IPS DF 6.9 (cell line): ENCODE measurements at places on chromosomes 6 and 20.

DNA sequence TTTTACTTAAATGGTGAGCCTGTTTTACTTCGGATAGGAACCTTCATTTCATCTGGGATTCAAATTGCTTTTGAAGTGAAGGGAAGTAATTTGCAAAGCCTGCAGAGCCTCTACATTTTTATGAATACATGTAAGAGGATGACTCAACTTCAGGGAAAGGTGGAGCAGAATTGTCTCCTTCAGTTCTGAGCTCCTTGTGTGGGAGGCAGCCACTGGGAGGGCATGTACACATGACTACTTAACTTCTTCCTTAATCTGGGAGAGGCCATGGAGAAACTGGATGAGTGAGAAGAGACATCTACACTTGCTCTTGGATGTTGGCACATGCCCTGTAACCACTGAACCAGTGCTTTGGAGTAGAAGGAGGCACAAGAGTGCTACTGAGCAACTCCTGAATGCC lies 145.1 kb upstream of the NRSN1 start:
- no peaks in the 10 kb centered on the region for H3K27me3 ChIP-seq
- no peak overlapping the region for H3K27ac ChIP-seq
- no peak for DNase-seq
- no peaks in the 10 kb centered on the region for H3K4me1 ChIP-seq
- no peak overlapping the region for H3K4me3 ChIP-seq

DNA sequence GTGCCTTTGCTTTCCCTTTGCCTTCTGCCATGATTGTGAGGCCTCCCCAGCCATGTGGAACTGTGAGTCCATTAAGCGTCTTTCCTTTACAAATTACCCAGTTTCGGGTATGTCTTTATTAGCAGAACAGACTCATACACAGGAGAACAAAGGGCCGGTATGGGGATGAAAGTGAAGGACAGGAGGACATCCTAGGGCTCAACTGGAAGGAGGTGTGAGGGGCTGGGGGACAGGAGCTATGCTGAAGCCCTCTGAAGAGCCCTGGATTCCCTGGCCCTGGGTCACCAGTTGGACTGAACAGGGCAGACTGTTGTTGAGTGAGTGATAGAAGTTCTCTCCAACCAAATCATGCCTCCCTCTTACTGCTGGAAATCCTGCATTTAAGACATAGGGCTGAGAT lies 105.8 kb downstream of the SCML4 start:
- DNase-seq, result no peak
- H3K4me1 ChIP-seq, result no peaks in the 10 kb centered on the region
- H3K4me3 ChIP-seq, result no peak overlapping the region
- H3K27me3 ChIP-seq, result no peaks in the 10 kb centered on the region
- no peak overlapping the region for H3K27ac ChIP-seq

GRCh38 chr6:40946738-40947301 lies 92.2 kb downstream of the UNC5CL start:
- peaks cover 9% of the 10 kb centered on the region; the same call in 1 of the 2 replicates for H3K4me1 ChIP-seq
- DNase-seq, result no peak
- H3K36me3 ChIP-seq, result no peaks in the 10 kb centered on the region
- no peak overlapping the region for H3K4me3 ChIP-seq
- no peaks in the 10 kb centered on the region for H3K27me3 ChIP-seq
- no peak overlapping the region for H3K27ac ChIP-seq

GRCh38 chr6:151276112-151276740 lies 36.5 kb downstream of the AKAP12 start:
- H3K4me1 ChIP-seq, result no peaks in the 10 kb centered on the region
- H3K36me3 ChIP-seq, result no peaks in the 10 kb centered on the region
- no peak overlapping the region for H3K27ac ChIP-seq
- no peak overlapping the region for H3K4me3 ChIP-seq

GRCh38 chr6:87075168-87075567 lies 19.7 kb downstream of the CGA start:
- no peaks in the 10 kb centered on the region for H3K36me3 ChIP-seq
- no peaks in the 10 kb centered on the region for H3K27me3 ChIP-seq
- H3K4me1 ChIP-seq, result peaks cover 2% of the 10 kb centered on the region; the same call in 1 of the 2 replicates
- DNase-seq, result no peak
- H3K4me3 ChIP-seq, result no peak overlapping the region

GRCh38 chr6:154893917-154894316 lies 101.2 kb upstream of the TIAM2 start:
- H3K27ac ChIP-seq, result no peak overlapping the region
- H3K4me3 ChIP-seq, result no peak overlapping the region
- H3K36me3 ChIP-seq, result no peaks in the 10 kb centered on the region
- no peaks in the 10 kb centered on the region for H3K4me1 ChIP-seq

- no peak overlapping the region for H3K27ac ChIP-seq
- no peaks in the 10 kb centered on the region for H3K36me3 ChIP-seq
- H3K4me3 ChIP-seq, result no peak overlapping the region
- H3K27me3 ChIP-seq, result peaks cover 1% of the 10 kb centered on the region; the same call in 1 of the 2 replicates
- peaks cover 1% of the 10 kb centered on the region; the same call in 1 of the 2 replicates for H3K4me1 ChIP-seq
Observed at GRCh38 chr6:161890133-161890831, 616.4 kb upstream of the AGPAT4 start.

GRCh38 chr6:44235891-44236516 lies 10.9 kb upstream of the HSP90AB1 start:
- no peak overlapping the region for H3K4me3 ChIP-seq
- peaks cover 9% of the 10 kb centered on the region for H3K4me1 ChIP-seq
- H3K27ac ChIP-seq, result no peak overlapping the region
- peaks cover 20% of the 10 kb centered on the region for H3K36me3 ChIP-seq
- no peaks in the 10 kb centered on the region for H3K27me3 ChIP-seq

DNA sequence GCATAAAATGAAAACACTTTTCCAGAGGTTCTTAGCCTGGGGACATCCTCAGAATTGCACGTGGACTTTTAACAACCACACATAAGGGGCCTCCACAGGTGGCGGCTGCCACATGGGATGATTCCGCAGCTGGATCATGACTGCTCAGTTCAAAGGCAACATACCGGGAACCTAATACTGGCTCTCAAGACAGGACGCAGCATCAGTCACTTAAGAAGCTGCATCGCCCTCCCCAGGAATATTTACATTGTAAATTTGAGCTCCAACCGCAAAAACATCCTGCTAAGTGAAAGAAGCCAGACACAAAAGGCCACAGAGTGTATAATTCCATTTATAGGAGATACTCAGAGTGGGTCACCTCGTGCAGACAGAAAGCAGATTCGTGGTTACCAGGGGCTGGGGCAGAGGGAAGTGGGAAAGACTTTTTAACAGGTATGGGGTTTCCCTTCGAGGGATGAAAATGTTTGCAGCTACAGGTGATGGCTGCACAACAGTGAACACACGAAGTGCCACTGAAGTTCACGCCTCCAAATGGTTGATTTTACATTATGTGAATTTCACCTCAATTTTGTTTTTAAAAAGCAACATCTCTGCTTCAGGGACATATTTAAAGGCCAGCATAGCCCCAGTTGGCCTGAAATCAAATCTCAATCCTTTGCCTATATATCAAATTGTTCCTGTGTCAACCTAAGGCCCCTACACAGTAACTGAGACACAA lies 141.5 kb downstream of the BMP7 start:
- H3K36me3 ChIP-seq, result no peaks in the 10 kb centered on the region
- no peaks in the 10 kb centered on the region for H3K27me3 ChIP-seq
- no peak overlapping the region for H3K4me3 ChIP-seq
- 0 out of 2 replicates have a peak, but pooled peaks cover 1% of the 10 kb centered on the region for H3K4me1 ChIP-seq

GRCh38 chr6:45921691-45922281 lies 93.9 kb downstream of the CLIC5 start:
- H3K27ac ChIP-seq, result no peak overlapping the region
- no peaks in the 10 kb centered on the region; the same call in 1 of the 2 replicates for H3K4me1 ChIP-seq
- DNase-seq, result no peak
- no peaks in the 10 kb centered on the region for H3K27me3 ChIP-seq

- H3K4me3 ChIP-seq, result no peak overlapping the region
- no peaks in the 10 kb centered on the region for H3K36me3 ChIP-seq
- H3K4me1 ChIP-seq, result no peaks in the 10 kb centered on the region
- no peaks in the 10 kb centered on the region for H3K27me3 ChIP-seq
- no peak for DNase-seq
Observed at GRCh38 chr6:39140556-39141167, 25.7 kb upstream of the SAYSD1 start.

GRCh38 chr6:105192707-105193465 lies 13.1 kb upstream of the POPDC3 start:
- H3K36me3 ChIP-seq, result no peaks in the 10 kb centered on the region
- no peak overlapping the region for H3K4me3 ChIP-seq
- no peaks in the 10 kb centered on the region for H3K4me1 ChIP-seq
- no peak overlapping the region for H3K27ac ChIP-seq
